B cell (primary cell): ENCODE measurements at places on chromosomes 7 and 10. TPM values are rescaled to one million over a fixed set of nuclear protein-coding genes. Genes with fewer than 3 reads are reported as not detected.

DNA sequence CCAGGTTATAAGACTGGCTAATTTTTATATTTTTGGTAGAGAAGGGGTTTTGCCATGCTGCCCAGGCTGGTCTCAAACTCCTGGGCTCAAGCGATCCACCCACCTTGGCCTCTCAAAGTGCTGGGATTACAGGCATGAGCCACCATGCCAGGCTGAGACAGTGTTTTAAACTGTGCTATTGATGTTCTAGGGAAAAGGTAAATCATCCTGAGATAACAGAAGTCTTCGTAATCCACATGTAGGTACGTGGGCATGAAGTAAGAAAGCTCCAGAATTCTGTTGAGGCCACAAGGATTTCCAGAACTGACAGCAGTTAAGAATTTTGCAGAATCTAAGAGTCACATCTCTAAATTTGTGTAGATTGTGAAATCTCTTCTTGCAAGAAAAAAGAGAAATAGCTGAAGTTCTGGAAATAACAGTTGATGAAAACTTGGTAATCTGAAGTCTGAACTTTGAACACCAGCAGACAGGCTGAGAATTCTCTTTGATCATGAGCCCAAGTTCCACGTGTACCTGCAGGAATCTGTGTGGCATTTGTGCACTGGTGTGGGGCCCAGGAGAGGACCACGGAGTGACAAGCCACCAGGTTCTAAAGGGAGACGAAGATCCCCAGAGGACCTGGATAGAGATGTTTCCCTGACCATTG lies 24.6 kb downstream of the C7orf33 start:
- DNase-seq = no peak

GRCh38 chr7:126608339-126608776 lies 644.4 kb downstream of the GRM8 start:
- no peak for DNase-seq

DNA sequence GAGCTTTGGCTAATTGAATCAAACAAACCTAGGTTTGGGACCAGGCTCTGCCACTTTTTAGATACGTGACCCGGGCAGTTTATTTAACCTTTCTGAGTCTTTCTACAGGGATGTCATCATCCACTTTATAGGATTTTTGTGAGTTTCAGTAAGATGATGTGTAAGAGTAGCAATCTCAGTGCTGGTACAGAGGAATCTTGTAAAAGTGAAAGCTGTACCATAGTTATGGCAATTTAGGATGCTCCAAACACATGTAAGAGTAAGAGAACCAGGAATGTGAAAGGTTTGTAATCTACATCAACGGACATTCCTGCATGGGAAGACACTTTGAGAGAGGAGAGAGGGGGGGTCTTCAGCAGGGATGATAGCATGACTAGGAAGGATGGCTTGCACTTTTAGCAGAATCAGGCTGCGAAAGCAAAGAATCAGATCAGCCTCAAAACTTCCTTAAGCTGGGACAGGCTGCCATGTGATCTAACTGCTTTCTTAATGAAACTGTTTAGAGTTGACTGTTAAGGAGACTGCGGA lies 968 bp downstream of the NOLC1 start:
- DNase-seq = no peak

- DNase-seq = no peak
Measured at GRCh38 chr10:89053555-89053954, 63.0 kb downstream of the FAS start.

DNA sequence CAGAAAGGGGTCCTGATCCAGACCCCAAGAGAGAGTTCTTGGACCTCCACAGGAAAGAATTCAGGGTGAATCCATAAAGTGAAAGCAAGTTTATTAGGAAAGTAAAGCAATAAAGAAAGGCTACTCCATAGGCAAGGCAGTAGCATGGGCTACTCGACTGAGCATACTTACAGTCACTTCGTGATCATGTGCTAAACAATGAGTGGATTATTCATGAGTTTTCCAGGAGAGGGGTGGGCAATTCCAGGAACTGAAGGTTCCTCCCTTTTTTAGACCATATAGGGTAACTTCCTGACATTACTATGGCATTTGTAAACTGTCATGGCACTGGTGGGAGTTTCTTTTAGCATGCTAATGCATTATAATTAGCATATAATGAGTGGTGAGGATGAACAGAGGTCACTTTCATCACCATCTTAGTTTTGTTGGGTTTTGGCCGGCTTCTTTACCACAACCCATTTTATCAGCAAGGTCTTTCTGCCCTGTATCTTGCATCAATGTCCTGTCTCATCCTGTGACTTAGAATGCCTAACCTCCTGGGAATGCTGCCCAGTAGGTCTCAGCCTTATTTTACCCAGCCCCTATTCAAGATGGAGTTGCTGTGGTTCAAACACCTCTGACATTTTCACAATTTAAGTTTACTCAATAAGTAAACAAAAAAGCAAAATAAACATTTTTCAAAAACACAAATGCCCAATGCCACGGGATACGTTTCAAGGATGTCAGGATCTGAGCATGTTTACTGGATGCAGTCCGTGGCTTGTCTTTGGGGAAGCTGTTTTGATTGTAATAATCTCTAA lies 37.0 kb downstream of the ALOX5 start:
- DNase-seq = no peak

- DNase-seq = peak; percentile 18
Measured at GRCh38 chr7:95871075-95871848, 98.9 kb downstream of the DYNC1I1 start.

DNA sequence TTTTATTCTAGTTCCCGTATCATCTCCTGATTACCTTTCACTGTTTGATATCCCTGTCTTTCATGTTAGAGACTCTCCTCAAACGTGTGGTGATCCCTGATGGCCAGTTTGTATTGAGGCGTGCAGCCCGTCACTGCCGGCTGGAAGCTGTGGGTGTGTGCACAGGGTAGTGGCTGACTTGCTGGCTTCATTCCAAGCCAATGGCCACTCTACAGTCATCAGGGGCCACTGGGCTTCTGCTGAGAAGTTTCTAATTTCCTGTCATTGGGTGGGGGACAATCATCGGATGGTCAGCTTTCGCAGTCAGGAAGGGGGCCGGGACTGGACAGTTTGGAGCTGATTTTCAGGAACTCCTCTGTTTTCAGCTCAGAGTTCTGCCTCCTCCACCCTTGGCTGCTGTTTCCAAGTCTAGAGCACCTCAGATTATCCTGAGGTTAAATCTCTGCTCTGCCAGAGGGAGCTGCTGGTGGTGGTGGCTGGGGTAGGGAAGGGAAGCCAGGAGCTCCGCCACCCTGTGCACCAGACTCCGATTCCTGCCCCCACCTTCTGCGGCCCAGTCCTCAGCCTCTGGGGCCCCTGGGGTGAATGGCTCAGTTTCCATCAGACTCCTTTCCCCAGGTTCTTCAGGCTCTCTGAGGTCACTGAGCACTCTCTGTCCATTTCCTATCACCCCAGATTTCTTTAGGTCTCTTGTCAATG lies 34.9 kb downstream of the BAIAP2L1 start:
- no peak for DNase-seq

- DNase-seq = no peak
Measured at GRCh38 chr10:79063661-79064492, 4.9 kb upstream of the ZMIZ1 start.

DNA sequence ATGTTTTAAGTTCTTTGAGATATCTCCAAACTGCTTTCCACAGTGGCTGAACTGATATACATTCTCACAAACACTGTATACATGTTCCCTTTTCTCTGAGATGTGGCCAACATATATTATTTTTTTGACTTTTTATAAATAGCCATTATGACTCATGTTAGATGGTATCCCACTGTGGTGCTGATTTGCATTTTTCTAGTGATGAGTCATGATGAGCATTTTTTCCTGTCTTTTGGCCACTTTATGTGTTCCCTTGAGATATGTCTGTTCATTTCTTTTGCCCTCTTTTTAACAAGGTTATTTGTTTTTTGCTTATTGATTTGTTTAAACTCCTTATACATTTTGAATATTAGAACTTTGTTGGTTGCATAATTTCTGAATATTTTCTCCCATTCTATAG lies 1055.1 kb downstream of the NXPH1 start:
- no peak for DNase-seq

GRCh38 chr7:33632840-33633525 lies 272.4 kb upstream of the BMPER start:
- no peak for DNase-seq

Gene CCZ1B
- 20.3 and 47.4 TPM in 2 replicates for polyA plus RNA-seq

Gene CXCL12
- polyA plus RNA-seq = not detected in 2 replicates

Gene PPP1R3C
- not detected in 2 replicates for polyA plus RNA-seq

Gene SMKR1
- 0.58 and 0.66 TPM in 2 replicates for polyA plus RNA-seq

Gene TBC1D12
- 2.0 and 3.1 TPM in 2 replicates for polyA plus RNA-seq
